GM12878 (cell line): ENCODE measurements at places on chromosomes 12 and 14. TPM values are rescaled to one million over a fixed set of nuclear protein-coding genes. Genes with fewer than 3 reads are reported as not detected.

DNA sequence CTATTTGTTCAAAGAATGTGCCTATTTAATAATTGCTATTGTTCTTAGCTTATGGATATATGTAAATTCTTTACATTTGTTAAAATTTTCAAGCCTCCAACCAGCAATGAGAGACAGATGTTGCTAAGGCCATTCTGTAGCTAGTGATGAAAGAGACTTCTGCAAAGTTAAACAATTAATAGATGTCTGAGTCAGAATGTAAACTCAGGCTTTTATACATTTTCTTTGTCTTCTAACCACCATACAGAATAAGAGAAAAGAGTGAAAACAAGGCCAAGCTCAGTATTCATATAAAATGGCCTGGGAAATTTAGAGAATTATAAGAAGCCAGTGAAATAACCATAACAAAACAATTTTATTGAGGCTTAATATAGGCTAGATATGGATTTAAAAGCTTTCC, 1102.3 kb upstream of the SEL1L start:
- H3K4me3 ChIP-seq: no peak overlapping the region
- H3K27me3 ChIP-seq: no peaks in the 10 kb centered on the region
- H3K36me3 ChIP-seq: no peaks in the 10 kb centered on the region
- no peaks in the 10 kb centered on the region for H3K4me1 ChIP-seq
- no peak overlapping the region for H3K27ac ChIP-seq
- no peak for DNase-seq

GRCh38 chr14:73262427-73263183, 25.3 kb downstream of the PAPLN start:
- no peaks in the 10 kb centered on the region; the same call in 1 of the 2 replicates for H3K27me3 ChIP-seq
- H3K36me3 ChIP-seq: no peaks in the 10 kb centered on the region
- no peak overlapping the region for H3K27ac ChIP-seq
- H3K4me3 ChIP-seq: no peak overlapping the region
- no peak for DNase-seq

DNA sequence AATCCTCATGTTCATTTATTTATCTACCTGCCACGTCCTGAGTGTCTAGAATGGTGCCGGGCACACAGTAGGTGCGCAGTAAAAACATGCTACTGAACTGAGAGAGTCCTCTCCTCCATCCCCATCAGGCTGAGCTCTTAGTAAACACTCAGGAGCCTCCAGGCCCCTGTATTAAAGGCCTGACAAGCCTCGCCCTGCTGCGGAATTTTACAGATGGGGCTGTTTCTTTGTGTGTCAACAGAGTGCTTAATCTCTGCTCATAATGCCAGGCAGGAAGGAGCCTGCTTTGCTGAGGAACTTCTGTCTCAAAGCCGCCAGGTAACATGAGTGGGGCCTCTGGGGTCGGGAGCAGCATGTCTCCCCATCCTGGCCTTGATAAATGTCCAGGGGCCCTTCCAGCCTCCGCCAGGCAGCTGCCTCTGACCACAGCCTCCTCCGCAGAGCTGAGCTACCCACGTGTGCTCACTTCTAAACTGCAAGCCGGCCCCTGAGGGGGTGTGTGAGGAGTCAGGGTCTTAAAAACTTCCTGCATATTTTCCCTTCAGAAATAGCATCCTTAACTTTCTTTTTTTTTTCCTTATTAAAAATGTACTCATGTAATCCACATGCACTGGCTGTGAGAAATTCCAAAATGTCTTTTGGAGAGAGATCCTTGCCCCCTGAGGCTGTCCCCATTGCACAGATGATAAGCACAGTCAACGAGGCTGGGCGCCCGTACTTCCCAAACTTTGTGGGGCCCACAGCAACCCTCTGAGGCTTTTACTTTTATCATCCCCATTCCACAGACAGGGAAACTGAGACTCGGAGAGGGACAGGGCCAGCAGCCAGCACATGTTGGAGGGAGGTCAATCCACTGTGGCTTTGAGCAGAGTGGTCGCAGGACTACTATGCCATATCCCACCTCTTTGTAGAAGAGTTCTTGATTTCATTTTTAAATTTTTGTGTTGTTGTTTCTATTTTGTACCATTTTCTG, 116.0 kb upstream of the NCOR2 start:
- peaks cover 22% of the 10 kb centered on the region for H3K4me1 ChIP-seq
- no peak overlapping the region for H3K27ac ChIP-seq
- H3K36me3 ChIP-seq: no peaks in the 10 kb centered on the region
- H3K27me3 ChIP-seq: 0 out of 2 replicates have a peak, but pooled peaks cover 3% of the 10 kb centered on the region
- no peak for DNase-seq
- H3K4me3 ChIP-seq: no peak overlapping the region

- no peak for DNase-seq
- H3K4me3 ChIP-seq: peak overlapping the region; percentile 62
- H3K27ac ChIP-seq: peak overlapping the region; percentile 68
- no peaks in the 10 kb centered on the region for H3K4me1 ChIP-seq
Measured at GRCh38 chr14:24172261-24172860, 481 bp downstream of the REC8 start.

GRCh38 chr14:31877255-31877798, 199.8 kb upstream of the ARHGAP5 start:
- no peak overlapping the region for H3K4me3 ChIP-seq
- no peak for DNase-seq
- H3K27ac ChIP-seq: no peak overlapping the region

DNA sequence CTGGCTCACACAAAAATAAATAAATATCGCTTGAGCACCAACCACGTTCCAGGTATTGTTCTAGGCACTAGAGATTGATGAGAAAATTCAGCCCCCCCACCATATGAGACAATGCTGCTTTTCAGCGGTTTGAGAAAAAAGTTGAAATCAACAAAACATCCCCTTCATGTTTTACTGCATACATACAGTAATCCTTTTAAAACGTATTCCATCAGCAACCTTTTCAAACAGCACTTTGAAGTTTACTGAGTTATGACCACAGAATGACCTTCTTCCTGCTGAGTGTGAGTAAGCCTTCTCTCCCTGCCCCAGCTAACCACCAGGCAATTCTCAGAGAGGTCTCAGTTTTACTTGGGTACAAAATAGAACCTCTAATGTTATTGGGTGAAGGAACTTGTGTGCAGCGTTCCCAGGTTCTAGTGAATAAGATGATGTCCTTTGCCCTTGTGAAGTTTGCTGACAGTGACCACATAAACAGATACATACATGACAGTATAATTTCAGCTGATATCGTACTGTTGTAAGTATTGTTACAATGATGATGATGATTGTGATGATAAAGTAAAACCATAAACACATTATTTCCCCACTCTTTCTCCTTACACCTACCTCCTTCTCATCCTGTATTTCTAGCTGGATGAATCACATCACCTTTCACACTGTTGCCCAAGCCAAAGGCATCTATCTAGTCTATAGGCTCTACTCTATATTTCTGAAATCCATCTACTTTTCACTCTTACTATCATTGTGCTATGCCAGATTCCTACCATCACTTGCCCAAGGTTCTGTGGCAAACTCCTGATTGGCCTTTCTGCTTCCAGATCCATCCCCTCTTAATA, 124.4 kb upstream of the KRR1 start:
- H3K4me1 ChIP-seq: peaks cover 7% of the 10 kb centered on the region
- no peak overlapping the region for H3K4me3 ChIP-seq
- no peaks in the 10 kb centered on the region for H3K27me3 ChIP-seq
- H3K36me3 ChIP-seq: no peaks in the 10 kb centered on the region

DNA sequence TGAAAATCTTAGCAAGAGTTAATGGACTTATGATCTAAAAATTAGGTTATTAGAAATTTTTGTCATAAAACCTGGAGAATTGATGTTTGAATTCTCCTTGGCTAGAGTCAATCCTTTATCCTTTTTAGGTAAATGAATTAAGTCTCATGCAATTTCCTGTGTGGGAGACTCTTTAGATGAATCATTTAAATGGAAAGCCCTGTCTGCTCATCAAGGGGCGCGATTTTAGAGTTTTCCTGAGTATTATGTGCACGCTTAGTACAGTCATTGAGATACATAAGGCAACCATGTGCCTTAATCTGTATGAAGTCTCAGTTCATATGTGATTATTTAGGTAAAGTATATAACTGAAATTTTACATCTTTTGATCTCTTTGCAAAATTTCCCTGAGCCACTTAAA, 974.7 kb downstream of the NRXN3 start:
- H3K36me3 ChIP-seq: no peaks in the 10 kb centered on the region
- no peak overlapping the region for H3K4me3 ChIP-seq
- no peak for DNase-seq
- H3K27ac ChIP-seq: no peak overlapping the region
- no peaks in the 10 kb centered on the region for H3K4me1 ChIP-seq

GRCh38 chr12:112018571-112019237, 5.5 kb downstream of the ERP29 start:
- peaks cover 31% of the 10 kb centered on the region for H3K36me3 ChIP-seq
- no peak overlapping the region for H3K27ac ChIP-seq
- H3K4me3 ChIP-seq: no peak overlapping the region
- H3K27me3 ChIP-seq: no peaks in the 10 kb centered on the region
- DNase-seq: no peak

DNA sequence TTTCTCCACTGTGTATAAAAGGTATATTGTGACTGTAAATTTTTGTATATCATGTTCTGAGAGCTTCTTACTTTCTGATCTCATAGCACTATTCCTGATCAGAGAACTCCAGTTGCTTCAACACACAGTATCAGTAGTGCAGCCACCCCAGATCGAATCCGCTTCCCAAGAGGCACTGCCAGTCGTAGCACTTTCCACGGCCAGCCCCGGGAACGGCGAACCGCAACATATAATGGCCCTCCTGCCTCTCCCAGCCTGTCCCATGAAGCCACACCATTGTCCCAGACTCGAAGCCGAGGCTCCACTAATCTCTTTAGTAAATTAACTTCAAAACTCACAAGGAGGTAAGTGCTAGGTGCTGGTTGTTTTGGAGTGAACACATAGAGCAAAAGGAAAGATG, 30.9 kb downstream of the CKB start:
- H3K4me1 ChIP-seq: no peaks in the 10 kb centered on the region
- H3K27ac ChIP-seq: no peak overlapping the region
- no peak overlapping the region for H3K4me3 ChIP-seq
- H3K27me3 ChIP-seq: no peaks in the 10 kb centered on the region
- DNase-seq: no peak
- H3K36me3 ChIP-seq: peaks cover 39% of the 10 kb centered on the region

DNA sequence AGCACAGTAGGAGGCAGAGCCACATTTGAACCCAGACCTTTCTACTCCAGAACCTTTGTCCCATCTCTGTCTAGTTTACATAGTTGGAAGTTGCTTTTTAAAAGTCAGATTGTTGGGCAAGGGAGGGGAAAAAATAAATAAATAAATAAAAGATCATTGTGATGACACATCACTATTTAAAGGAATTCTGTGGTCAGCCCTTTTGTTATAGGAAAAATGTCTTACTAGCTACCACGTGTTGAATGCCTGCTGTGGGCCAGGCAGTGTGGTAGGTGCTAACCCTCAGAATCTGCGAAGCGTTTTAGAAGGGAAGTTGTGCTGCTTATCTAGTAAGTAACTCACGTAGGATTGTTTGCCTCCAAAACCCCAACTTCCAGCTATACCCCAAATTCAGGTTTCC, 62.3 kb downstream of the BHLHE41 start:
- no peaks in the 10 kb centered on the region for H3K36me3 ChIP-seq
- H3K4me3 ChIP-seq: no peak overlapping the region
- H3K27ac ChIP-seq: no peak overlapping the region
- DNase-seq: no peak
- no peaks in the 10 kb centered on the region; the same call in 1 of the 2 replicates for H3K27me3 ChIP-seq

The AMHR2 gene
- 0.13 TPM in 1 of 2 replicates, not detected in the other for total RNA-seq

The KCNJ8 gene
- total RNA-seq: not detected in 2 replicates

The SLC22A17 gene
- total RNA-seq: 0.11 TPM in 1 of 2 replicates, not detected in the other

The FLRT2 gene
- total RNA-seq: 0.03 and 0.05 TPM in 2 replicates

The BEST3 gene
- total RNA-seq: not detected in 2 replicates

The NANOG gene
- 0.29 and 0.51 TPM in 2 replicates for total RNA-seq

The FAM186B gene
- total RNA-seq: 0.48 and 0.69 TPM in 2 replicates

The DGKA gene
- 49.5 and 59.7 TPM in 2 replicates for total RNA-seq

The ADGRD1 gene
- total RNA-seq: 0.82 and 1.3 TPM in 2 replicates
